ENCODE measurements at places on chromosomes 16 and 17.
A peak's percentile ranks its signal among the peaks of the same experiment; 100 is the strongest.

GRCh38 chr16:81164481-81164880, 68.3 kb upstream of the GCSH start:
- no peak for DNase-seq

DNA sequence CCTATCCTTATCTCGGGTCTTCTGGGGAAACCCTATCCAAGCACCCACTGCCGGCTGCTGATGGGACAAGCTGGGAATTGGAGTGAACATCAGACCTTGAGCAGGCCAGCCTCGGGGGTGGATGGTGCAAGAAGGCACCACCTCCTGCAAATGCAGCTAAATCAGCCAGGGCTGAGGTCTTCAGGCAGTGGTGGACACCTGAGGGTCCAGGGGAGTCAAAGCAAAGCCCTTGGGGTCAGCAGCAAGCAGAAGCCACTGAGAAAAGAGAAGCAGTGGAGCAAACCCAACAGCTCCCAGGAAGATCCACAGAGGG, 55.4 kb upstream of the ENPP7 start:
- no peak for DNase-seq

- no peak for DNase-seq
Observed at GRCh38 chr17:82878527-82878926, 38.7 kb upstream of the ZNF750 start.

DNA sequence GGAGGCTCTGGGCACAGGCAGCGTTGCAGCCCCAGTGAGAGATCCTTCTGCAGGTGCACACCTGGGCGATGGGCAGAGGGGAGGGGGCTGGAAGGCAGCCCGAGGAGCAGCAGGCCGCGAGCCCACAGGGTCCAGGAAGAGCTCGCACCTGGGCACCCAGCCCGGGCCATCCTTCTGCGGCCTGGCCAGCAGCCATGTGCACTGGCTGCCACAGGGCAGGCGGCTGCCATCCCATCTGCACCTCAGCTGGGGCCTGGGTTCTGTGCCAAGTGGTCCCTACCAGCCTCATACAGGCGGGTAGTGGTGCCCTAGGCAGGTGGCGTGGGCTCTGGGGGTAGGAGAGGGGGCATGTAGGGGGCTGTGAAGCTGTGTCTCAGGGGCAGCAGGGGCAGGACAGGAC, 197.2 kb downstream of the RBFOX3 start:
- no peak for DNase-seq

DNA sequence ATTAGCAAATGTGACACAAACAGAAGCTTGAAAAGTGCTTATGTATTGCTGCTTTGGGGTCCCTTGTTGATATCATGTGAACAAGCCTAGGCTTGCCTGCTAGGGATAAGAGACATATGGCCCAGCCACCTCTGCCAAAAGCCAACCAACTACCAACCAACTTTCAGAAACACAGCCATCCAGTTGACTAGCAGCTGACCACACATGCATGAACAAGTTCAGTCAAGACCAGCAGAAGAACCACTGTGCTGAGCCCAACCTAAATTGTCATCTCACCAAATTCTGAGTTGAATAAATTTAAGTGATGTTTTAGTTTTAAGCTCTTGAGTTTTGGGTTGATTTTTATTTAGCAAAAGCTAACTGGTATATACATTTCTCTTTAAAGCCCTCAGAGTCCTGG, 3.5 kb downstream of the ERN2 start:
- no peak for DNase-seq

GRCh38 chr16:84649511-84649861, 1.2 kb downstream of the KLHL36 start:
- no peak for DNase-seq

DNA sequence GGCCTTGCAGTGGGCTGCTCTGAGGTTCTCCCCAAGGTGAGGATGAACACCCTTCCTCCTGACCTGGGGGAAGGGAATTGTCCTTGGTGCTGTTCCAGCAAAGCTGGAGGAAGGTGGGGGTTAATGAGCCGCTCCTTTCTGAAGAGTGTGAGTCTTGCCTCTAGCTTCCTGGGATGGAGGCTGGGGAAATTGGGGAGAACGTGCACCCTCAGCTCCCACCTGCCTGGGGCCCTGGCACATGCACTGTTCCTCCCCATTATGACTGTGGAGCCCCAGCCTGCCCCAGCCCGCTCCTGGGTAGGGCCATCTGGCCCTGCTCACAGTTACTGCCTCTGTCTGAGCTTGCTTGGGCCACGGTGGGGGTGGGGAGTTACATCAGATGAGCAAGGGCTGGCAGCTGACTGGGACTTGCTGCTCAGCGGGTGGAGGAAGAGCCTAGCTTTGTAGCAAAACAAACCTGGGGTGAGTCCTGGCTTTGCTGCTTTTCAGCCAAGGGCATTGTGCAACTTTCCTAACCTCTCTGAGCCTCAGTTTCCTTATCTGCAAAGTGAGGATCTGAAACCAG, 11.1 kb downstream of the TNS4 start:
- peak; percentile 34 for DNase-seq

- DNase-seq: no peak
Observed at GRCh38 chr17:57106107-57106835, 21.2 kb downstream of the AKAP1 start.

DNA sequence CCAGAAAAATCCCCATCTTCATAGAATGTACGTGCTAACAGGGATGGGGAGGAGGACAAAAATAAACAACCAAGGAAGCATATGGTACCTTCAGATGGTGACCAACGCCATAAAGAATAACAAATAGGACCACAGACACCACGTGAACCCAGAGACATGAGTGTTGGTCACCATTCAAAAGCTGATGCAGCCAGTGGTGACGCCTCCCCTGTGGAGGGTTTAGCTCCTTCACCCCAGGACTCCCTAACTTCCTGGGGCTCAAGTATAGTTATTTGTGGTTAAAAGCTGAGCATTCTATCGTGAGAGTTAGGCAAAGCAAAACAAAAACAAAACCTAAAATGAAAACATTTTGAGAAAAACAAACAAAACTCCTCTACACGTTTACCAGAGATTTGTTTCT, 184.7 kb downstream of the SOX9 start:
- no peak for DNase-seq

- DNase-seq: no peak
Observed at GRCh38 chr16:67423611-67424260, 7.2 kb upstream of the HSD11B2 start.

- no peak for DNase-seq
Observed at GRCh38 chr16:49755313-49755620, 100.6 kb downstream of the ZNF423 start.

- no peak for DNase-seq
Observed at GRCh38 chr17:82782657-82783207, 30.9 kb downstream of the TBCD start.

DNA sequence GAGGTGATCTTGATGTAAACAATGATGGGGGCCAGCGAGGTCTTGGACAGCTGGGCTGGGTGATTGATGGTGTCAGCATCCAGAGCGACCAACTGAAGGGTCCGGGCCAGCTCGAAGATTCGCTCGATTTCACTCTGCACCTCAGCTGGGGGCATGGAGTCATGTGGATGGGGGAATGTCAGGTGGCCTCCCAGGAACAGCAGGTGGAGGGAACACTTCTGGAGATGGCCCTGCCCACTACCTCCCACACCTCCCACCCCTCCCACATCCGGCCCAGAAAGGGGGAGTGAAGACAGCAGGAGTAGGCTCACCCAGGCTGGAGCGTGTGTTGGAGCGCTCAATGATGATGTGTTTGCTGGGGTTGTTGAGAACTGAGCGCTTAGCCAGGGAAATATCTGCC, 13.7 kb downstream of the CACNB1 start:
- no peak for DNase-seq

- DNase-seq: no peak
Observed at GRCh38 chr17:2070241-2071023, 15.5 kb downstream of the HIC1 start.

- no peak for DNase-seq
Observed at GRCh38 chr16:12927591-12927990, 26.2 kb downstream of the SHISA9 start.

DNA sequence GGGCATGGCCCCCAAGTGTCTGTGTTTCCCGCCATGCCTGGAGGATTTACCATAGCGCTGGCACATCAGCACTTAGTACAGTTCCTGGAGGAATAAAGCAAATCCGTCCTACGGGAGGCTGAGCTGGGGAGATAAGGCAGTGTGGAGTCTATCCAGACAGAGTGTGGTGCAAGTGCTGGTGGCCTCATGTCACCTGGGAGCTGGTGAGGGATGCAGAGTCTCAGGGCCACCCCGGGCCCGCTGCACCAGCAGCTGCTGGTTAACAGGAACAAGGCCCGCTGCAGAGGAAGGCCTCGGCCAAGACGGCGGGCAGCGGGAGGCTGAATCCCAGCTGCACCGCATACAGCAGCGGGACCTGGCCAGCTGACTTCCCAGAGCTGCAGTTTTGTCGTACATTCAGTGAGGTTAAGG, 57.3 kb upstream of the CDC42EP4 start:
- no peak for DNase-seq

DNA sequence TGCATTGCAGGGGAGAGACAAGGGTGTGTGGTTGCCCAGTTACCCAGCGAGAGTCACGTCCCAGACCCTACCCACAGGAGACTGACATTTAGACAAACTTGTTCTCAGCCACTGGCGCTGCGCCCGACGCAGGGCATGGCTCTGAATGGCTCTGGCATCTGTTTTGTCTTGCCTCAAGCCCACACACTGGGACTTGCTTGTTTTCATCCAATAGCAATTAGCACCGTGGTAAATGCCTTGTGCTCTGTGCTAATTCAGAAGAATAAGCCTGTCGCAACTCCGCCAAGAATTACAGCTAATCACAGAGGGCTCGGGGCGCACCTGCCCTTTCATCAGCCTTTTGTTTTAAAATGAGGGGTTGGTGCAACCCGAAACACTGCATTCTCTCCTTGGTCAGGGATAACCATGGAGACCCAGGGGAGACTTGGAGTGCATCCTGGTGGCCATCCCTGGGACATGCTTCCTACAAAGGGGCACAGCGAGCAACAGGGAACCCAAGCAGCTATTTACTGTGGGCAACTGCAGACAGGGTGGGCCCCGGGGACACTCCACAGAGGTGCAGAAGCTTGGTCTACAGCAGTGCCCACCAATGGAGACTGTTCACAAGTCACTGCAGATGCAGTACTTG, 220.6 kb upstream of the ZFHX3 start:
- DNase-seq: no peak

DNA sequence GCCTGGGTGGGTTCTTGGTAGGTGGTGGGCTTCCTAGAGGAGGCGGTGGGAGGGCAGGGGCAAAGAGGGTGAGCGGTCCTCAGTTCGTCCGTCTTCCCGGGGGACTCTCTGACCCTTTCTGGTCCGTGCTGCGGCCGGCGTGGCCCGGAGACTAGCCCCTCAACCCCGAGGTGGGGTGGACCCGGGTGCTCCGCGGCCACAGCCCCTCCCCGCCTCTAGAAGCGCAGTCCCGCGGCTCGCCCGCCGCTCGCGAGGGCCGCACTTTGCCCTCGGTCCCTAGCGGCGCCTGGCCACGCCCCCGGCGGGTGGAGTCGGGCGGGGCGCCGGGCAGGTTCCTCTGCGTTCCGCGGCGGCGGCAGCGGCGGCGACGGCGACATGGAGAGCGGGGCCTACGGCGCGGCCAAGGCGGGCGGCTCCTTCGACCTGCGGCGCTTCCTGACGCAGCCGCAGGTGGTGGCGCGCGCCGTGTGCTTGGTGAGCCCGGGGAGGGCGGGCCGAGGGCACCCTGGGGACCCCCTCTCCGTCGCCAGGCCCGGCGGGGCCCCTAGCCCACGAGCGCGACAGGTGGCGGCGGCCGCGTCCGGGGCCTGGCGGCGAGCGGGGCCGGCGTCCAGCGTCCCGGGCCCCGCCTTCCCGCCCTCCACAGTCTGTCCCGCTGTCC, at the start of gene SYNGR2:
TSS of gene SYNGR2 (plus strand) at position 340 of the 661 bp plus-strand sequence. CDS start at position 376, 36 bp downstream.
- peak; percentile 91 for DNase-seq

- no peak for DNase-seq
Observed at GRCh38 chr17:17358866-17359265, 55.7 kb downstream of the NT5M start.

GRCh38 chr17:3989041-3989886, 25.0 kb upstream of the ATP2A3 start:
- DNase-seq: no peak

DNA sequence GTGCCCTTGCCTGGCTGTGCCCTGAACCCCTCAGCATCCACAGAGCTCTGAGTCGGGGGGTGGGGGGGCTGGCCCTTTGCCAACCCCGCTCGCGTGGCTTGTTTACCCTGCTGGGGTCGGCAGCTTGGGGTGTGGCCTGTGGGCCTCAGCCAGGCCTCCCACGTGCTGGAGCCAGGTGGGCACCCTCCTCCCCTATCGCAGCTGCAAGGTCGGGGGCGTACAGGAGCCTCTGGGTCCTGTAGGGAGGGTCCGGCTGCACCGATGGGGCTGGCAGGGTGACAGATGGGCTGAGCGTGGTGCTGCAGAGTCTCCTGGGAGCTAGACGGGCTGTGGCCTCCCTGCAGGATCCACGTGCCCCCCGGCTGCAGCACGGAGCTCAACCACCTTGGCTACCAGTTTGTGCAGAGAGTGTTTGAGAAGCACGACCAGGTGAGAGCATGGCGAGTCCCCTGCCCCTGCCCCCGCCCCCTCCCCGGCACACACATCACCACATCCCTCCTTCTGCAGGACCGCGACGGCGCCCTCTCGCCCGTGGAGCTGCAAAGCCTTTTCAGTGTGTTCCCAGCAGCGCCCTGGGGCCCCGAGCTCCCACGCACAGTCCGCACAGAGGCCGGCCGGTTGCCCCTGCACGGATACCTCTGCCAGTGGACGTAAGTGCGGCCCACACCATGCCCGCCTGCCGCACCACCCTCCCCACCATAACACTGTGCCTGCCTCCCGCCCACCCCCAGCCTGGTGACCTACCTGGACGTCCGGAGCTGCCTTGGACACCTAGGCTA, 3.6 kb downstream of the RHOT2 start:
- DNase-seq: no peak

- DNase-seq: no peak
Observed at GRCh38 chr16:84594725-84595038, 23.2 kb downstream of the COTL1 start.

DNA sequence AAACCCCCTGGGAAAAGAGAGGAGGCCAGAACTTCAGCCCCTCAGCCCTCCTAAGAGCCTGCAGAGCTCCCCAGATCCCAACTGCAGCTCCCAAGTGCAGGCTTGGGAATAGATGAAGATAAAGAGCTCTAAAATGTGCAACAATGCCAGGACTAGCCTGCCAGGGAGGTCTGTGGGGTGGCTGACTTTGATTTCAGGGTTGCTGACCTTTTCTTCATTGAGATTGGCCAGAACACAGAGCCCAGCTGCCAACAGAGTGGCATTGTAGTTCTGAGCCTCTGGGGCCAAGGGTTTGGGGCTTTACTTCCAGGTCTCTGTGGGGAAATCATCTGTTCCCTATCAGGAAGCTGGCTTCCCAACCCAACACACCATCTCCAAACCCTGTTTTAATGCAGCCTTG, 120.6 kb downstream of the COPRS start:
- no peak for DNase-seq

GRCh38 chr17:8123695-8124349, at the start of gene HES7:
TSS of gene HES7 (minus strand) at chr17:8124106. CDS start at chr17:8124084, 22 bp downstream.
- DNase-seq: no peak

GRCh38 chr16:60820361-60820760, 1215.9 kb downstream of the CDH8 start:
- no peak for DNase-seq

DNA sequence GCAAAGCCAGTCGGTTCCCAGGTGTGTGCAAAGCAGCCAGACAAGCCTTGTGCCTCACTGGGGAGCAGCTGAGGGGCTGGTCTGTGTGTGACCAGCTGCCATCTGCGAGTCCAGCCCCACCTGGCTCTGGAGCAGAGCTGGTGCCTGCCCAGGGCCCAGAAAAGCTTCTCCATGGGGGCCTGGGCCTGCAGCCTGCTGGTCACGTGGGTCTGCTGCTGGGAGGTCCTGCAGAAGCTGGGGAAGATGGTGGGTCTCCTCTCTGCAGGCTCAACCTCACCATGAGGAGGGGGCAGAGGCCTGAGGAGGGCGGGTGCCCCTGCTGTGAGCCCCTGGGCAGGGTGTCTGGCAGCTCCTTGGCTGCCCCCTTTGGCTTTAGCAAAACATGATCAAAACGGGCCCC, 71.9 kb downstream of the ENGASE start:
- no peak for DNase-seq

GRCh38 chr16:68656751-68657150, 11.6 kb downstream of the CDH3 start:
- no peak for DNase-seq

Data from NAMALWA (cell line).